NCI-H1092 (cell line): ENCODE measurements at places on chromosomes 2 and 18.

DNA sequence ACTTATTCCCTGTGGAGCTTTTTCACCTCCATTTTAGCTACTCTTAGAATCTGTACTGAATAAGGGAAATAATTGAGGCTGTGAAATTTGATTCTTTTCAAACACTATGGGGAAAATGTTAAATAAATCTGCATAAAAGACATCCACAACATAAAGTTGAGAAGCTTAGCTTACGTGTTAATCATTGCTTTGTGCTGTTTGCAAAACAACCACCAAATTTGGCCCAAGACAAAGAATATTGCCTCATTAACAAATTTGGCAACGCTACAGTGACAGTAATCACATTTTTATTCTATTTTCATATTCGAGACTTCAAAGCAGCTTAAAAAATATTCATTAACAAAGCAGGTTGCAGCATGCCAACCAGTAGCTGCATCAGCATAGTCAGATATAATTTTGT, 437.6 kb downstream of the DPP10 start:
- no peak for DNase-seq

GRCh38 chr18:21805771-21806366, 65.3 kb downstream of the MIB1 start:
- DNase-seq = no peak

GRCh38 chr18:37247497-37248161, 318.0 kb downstream of the CELF4 start:
- no peak for DNase-seq

DNA sequence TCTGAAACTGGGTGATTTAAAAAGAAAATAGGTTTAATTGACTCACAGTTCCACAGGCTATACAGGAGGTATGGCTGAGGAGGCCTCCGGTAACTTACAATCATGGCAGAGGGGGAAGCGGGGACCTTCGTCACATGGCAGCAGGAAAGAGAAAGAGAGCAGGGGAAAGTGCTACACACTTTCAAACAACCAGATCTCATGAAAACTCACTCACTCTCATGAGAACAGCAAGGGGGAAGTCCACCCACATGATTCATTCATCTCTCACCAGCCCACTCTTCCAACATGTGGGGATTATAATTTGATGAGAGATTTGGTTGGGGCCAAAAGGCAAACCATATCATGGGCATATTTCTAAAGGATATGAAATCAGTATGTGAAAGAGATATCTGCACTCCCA, 12.0 kb upstream of the ARHGAP15 start:
- DNase-seq = no peak

DNA sequence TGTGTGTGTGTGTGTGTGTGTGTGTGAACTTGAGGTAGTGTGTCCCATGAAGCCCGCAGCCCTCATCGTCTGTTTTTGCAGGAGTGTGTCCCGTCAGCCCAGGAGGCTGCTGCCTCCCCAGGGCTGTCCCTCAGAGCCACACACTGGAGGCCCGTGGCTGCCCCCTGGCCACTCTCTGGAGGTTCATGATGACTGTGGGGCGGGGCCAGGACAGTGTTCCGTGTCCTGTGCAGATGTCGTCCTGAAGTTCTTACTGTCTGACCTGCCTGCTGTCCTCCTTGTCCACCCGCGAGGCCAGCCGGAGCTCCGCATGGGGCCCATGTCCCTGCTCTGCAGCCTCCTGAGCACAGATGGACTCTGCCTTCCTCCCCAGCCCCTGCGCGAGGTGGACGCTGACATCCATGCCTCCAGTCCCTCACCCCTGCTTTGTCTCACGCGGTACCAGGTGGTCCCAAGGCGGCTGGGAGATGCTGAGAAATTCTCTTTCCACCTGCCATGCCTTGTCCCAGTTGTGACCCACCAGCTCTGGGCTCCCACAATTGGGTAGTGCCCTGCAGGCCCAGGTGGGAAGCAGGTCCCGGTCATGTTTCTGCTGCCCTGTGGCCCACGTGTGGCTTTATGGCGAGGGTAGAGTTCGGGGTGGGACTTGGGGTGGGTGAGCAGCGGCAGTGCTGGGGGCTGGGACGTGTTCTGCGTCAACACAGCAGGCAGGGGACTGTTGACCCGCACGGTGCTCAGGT, 92.8 kb downstream of the NFATC1 start:
- no peak for DNase-seq

DNA sequence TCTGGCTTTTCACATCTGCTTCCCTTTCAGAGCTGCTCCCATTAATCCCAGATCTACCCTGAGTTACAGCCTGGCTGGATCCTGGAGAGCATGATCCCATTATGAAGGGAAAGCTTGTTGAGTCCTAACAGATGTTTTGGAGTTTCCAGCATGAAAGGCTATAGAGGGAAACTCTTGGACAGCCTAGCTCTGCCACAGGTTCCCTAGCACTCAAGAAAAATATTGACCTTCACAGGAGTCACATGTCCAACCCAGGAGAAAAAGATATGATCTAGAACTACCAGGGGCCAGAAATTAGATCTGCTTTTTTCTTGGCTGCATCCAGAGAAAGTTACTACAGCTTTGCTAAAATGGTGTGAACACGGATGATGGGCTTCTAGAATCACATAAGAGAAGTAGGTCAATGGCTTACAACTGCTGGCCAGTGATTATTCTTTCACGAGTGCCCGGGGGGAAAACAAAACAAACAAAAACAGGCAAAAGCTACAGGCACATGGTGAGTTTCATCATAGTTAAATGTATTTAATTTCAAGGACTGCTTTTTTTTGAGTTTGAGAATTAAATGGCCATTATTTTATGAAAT, 15.9 kb downstream of the CCDC93 start:
- DNase-seq = no peak

GRCh38 chr2:150464270-150464669, 23.2 kb downstream of the RND3 start:
- DNase-seq = no peak

GRCh38 chr2:240629619-240629967, 4.3 kb downstream of the GPR35 start:
- DNase-seq = no peak
